Eye (tissue), 1 donor: ENCODE measurements at places on chromosomes 7 and 10.

GRCh38 chr7:154431045-154431444, 378.8 kb downstream of the DPP6 start:
- no peak for DNase-seq

DNA sequence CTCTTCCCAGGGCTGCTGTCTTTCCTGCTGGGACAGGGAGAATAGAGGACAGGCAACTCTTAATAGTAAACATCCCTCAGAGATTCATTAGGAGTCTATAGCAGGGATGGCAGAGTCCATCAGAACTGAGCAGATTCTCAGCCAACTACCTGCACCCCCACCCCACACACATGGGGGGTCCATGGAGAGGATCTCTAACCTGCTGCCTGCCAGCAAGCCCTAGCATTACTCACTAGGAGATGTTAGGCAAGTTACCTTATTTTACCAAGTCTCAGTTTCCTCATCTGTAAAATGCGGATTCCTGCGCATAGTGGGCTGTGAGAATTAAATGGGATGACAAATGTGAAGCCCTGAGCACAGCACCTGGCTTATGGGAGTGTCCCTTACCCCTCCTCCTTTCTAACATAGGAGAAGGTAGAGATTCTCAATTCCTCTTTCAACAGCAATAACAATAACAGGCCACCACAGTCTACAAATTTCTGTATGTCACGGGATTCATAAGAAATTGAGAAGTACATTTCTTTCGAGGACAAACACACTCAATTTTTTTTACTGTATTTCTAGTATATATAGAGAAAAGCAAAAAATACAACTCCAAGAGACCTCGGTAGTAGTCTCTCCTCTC, 23.8 kb upstream of the WDR11 start:
- DNase-seq: no peak

- no peak for DNase-seq
Observed at GRCh38 chr10:91034042-91034441, 113.2 kb upstream of the ANKRD1 start.

DNA sequence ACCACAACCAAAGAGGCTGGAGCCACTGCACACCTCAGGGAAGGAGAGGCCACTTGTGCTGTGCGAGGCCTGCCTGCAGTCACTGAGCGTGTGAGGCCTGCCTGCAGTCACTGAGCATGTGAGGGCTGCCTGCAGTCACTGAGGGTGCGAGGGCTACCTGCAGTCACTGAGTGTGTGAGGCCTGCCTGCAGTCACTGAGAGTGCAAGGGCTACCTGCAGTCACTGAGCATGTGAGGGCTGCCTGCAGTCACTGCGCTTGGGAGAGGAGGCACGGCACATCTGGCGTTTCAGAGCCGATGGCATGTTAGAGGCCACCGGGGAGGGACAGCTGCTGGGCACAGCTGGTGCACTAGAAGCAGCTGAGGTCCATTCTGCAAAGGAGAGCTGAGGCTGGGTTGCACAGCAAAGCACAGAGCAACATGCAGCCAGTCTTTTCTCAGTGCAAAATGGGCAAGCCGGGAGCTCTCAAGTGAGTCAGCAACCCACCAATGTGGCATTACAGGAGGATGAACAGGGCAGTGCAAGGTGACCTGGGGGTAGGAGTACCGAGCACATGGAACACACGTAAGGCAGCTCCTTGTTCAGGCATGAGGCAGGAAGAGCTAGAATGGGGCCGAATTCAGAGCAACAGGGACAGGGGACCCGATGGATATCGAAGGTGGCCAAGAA, 540.1 kb downstream of the PTPRN2 start:
- DNase-seq: peak; percentile 74

DNA sequence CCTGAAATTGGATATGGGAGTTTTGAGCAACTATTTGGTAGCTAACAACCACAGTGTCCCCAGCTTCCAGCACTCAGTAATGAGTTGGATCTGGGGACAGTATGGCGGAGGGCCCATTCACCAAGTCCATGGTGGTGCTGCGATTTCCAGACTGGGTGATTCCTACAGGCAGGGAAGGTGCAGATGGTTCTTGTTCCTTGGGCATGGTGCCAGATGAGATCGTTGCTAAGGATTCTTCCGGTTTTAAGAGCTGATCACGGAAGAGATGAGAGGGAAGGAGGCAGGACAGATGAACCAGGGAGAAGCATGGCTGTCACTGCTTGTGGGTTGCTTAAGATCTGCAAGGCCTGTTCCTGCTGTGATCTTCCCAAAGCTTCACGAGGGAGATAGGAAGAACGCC, 380.3 kb downstream of the TCERG1L start:
- DNase-seq: no peak

DNA sequence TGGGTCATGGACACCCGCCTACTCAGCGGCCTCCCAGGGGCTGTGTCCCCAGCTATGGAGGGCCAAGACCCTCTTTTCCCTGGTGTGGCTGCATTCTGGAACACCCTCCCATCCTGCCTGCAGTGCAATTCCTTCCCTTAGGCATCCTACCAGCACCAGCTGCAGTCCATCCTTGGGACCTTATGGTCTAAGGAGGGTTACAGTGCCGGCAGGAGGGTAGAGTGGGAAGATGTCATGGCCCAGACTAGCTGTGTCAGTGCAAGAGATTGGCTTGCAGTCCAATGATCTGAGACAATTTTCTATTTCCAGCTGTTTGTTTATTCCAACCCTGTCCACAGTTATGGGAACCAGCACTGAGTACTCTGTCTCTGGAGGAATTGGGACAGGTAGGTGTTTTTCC, 92.4 kb downstream of the WDFY4 start:
- no peak for DNase-seq

DNA sequence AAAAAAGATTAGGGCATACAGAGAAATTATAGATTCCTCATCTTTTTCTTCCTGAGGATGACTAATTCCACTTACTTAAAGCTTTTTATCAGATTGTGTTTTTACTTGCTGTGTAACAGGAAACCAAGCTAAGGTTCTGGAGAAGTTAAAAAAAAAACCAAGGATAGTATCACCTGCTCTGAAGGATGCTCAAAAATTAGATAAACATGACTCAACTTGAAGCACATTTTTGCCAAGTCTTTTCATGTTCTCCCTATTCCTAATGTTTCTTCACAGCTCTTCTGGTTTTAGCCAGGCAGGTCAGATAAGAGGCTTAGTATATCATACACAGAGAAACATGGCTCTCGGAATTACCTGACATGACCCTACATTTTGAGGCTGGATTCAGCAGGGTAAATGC, 90.3 kb downstream of the CPEB3 start:
- no peak for DNase-seq

- DNase-seq: no peak
Observed at GRCh38 chr10:72218325-72218724, 2.2 kb upstream of the ASCC1 start.

GRCh38 chr10:113958631-113959382, 84.9 kb upstream of the ADRB1 start:
- DNase-seq: peak; percentile 22

GRCh38 chr10:49330127-49330665, 31.2 kb downstream of the C10orf71 start:
- no peak for DNase-seq

DNA sequence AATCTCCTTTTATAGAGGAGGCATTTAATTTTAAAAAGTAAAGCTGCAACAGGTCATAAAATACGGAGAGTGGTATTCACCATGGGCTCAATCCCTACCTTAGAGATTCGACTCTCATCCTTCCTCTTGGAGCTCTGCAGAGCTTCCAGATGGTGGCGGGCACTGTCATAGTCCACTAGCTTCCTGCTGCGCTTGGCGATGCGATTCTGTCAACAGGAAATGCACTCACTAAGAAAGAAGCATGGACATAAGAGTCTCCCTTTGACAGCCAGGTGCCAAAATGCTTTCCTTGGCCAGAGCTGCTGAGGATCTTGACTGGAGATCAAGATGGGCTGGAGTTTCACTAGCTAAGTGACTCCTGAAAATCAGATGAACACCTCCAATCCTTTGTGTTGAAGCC, 154.4 kb downstream of the AMPH start:
- no peak for DNase-seq

DNA sequence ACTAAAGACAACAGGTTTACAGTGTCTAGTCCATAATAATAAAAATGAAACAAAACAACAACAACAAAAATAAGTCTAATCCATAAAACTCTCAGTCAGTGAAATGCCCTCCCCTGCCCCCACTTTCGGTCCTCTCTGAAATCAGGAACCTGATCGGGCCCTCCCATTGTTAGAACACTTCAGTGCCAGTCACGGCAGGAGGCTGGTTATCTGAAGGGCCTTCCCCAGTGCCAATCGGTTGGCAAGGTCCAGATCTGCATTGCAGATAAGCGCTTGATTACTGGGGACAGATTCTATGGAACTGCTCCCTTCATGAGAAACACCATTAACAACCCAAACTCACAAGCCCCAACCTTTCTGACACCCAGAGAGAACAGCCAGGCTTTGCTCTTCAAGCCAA, 72.2 kb upstream of the EEPD1 start:
- no peak for DNase-seq
